Large intestine (tissue), 12 donors: ENCODE measurements at places on chromosomes 16 and 17. TPM values are rescaled to one million over a fixed set of nuclear protein-coding genes. Genes with fewer than 3 reads are reported as not detected.

Gene KRT27
- not detected for polyA plus RNA-seq

Gene SOX9
- 48.0 TPM for polyA plus RNA-seq

GRCh38 chr16:48277158-48277557, 29.8 kb upstream of the ABCC11 start:
- H3K4me1 ChIP-seq = peaks cover 12% of the 10 kb centered on the region
- H3K27ac ChIP-seq = peak overlapping the region; percentile 70
- no peak overlapping the region for H3K4me3 ChIP-seq
- H3K27me3 ChIP-seq = no peaks in the 10 kb centered on the region

DNA sequence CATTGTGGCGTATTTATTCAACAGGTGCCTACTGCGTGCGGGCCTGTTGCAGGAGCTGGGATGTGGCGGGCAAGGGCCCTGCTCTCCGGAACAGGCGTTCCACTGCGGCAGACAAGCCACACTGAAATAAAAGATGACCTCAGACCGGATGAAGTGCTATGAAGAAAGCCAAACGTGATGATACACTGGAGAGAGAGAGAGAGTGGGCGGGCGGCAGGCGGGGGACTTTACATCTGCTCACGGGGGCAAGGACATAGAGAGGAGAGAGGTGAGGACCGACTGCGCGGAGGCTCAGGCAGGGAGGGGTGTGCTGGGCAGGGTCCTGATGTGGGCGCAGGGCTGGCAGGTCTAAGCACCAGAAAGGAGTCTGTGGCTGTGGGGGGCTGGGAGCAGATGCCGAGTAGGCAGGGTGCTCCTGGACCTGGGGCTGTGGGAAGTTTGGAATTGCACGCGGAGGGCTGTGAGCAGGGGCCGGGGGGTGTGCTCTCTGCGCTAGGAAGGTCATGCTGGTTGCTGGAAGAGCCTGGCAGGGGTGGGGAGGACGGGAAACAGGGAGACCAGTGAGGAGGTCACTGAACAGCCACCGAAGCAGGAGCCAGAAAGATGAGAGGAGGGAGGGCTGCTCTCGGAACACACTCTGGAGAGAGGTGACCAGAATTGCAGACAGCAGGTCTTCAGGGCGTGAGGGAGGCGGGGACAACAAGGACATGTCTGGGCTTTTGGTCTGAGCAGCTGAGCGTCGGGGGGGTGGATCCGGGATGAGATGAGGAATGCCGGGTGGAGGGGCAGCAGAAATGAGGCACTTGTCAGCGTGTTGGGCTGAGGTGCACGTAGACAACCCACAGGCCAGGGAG, 9.9 kb downstream of the MXRA7 start:
- peaks cover 29% of the 10 kb centered on the region for H3K4me1 ChIP-seq
- peak overlapping the region; percentile 19 for H3K4me3 ChIP-seq
- H3K36me3 ChIP-seq = no peaks in the 10 kb centered on the region
- peak overlapping the region; percentile 70 for H3K27ac ChIP-seq
- no peaks in the 10 kb centered on the region for H3K27me3 ChIP-seq

DNA sequence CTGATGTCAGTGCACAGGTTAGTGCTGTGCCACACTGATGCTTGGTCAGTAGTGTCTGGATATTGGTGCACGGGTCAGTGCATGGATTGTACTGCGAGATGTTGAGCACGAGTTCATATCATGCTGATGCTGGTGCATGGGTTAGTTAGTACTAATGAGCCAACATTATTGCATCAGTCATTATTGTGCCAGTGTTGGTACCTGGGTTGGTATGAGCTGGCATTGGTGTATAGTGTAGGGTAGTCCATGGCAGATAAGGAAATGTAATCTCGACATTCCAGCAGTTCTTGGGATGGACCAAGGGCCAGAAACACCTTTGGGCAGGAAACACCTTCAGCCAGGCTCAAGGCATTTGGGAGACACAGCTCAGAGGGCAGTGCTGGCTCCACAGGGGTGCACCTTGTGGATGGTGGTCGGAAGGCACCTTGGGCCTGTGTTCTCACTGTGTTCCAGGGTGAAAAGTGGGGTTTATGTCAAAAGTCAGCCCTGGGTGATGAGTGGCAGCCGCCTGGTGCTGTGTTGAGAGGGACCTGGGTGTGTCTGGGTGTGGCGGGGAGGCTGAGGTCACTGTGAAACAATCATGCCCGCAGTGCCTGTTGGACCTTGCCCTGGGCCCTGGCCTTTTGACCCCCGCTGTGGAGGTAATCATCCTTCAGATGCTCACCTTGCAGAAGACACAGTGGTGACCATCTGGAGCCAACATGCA, 100.7 kb upstream of the ZNF469 start:
- H3K27ac ChIP-seq = no peak overlapping the region
- H3K27me3 ChIP-seq = no peaks in the 10 kb centered on the region
- H3K4me3 ChIP-seq = no peak overlapping the region
- H3K4me1 ChIP-seq = peaks cover 8% of the 10 kb centered on the region
- H3K36me3 ChIP-seq = no peaks in the 10 kb centered on the region
